A172 (cell line): ENCODE measurements at places on chromosomes 4 and X. TPM values are rescaled to one million over a fixed set of nuclear protein-coding genes. Genes with fewer than 3 reads are reported as not detected.

The CCNI gene
- 56.5 and 61.8 TPM in 2 replicates for total RNA-seq

The NHS gene
- 3.0 and 3.1 TPM in 2 replicates for total RNA-seq

The BST1 gene
- total RNA-seq: not detected in 2 replicates

The OSTC gene
- total RNA-seq: 183 and 432 TPM in 2 replicates

DNA sequence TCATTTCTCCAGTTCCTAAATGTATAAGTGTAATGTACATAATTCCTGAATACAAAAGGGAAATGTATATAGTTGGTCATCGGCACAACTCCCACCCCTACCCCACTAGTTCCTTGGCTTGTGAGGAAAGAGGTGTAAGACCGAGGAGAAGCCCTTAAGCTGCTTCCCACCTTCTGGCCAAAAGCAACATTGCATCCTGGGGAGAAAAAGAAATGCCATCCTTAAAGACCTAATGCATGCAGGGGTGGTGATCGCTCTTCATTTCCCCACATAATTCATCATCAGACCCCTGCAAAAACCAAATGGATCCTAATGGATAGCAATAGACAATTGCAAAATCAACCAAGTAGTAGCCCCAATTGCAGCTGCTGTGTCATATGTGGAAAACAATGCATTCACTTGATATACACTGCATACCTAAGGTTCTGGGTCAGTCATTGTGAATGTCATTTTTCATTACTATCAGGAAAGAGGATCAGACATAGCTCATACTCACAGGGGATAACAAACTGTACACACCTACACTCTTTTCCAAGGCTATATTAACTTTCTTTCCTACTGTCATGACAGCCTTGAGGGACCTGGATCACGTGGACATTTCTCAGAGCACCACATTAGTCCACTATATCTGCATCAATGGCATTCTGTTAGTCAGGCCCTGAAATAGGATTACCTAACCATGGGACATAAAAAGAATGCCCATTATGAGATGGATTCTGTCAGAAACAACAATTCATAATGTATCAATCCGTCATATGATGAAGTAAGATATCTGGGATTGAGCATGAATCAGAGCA, 31.7 kb upstream of the NFXL1 start:
- DNase-seq: no peak

- peak; percentile 46 for DNase-seq
Measured at GRCh38 chr4:127249066-127249766, 383.5 kb upstream of the INTU start.

GRCh38 chr4:138399081-138399480, 156.9 kb upstream of the SLC7A11 start:
- no peak for DNase-seq

GRCh38 chr4:185204238-185204910, 574 bp upstream of the CFAP97 start:
- no peak for DNase-seq

GRCh38 chr4:156778606-156779005, 193.0 kb downstream of the PDGFC start:
- DNase-seq: peak; percentile 28

GRCh38 chr4:2281575-2282343, 19.9 kb upstream of the MXD4 start:
- DNase-seq: no peak

DNA sequence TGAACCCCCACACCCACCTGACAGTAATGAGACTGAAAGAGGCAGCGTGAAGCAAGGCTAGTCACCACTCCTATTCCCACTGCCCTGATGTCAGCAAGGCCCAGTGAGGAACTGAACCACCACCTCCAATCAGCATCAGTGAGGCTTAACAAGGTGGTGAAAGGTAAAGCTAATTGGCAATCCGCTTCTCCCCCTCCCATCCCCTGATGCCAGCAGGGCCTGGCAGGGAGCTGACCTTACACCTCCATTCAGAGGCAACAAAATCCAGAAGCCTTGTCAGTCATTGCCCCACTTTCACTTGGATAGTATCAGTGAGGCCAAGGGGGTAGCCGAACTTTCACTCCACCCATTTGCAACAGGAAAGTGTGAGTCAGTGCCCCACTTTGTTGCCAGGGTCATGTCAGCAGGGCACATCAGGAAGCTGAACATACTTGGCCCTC, 60.8 kb downstream of the AWAT2 start:
- no peak for DNase-seq

DNA sequence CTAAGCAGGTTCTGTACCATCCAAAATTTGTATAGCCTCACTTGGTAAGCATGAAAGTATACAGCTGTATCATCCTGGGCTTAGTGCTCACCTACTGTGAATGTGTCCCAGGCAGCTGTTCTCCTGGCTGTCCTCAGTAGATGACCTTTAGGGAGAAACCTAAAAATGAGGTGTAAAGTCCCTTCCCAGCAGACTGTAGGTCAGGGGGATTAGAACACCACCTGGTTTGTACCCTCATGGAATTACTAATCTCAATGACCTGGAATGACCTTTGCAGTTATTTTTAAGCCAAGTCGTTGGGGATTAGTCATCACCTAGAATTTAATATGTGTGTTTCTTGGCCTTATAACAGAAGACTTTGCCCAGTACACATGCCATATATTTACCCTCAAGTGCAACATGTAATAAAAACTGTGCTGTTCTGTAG, 39.1 kb upstream of the MBTPS2 start:
- DNase-seq: peak; percentile 65
